GM18507 (cell line): ENCODE measurements at places on chromosomes 1 and 21.

- no peak for DNase-seq
These were observed 17.1 kb upstream of the OBSCN start for GRCh38 chr1:228190778-228191177.

GRCh38 chr1:65687428-65688214 is 105.1 kb upstream of the PDE4B start:
- DNase-seq: peak; percentile 33

DNA sequence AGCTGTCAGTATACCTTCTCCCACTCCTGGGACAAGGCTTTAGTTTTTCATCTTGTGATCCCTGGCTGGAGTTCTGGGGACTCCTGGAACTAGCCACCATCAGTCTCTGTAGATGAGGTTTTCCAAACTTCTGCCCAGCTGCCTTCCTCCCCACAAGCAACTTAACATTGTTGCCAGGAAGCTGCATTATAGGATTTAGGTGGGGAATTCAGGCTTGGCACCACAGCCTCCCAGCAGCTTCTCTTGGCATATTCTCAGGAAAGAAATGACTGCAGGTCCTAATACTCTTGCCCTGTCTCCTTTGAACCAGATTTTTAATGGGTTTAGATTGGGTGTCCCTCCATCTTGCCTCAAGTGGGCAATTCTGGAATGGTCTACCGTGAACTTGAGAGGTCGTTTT is 18.6 kb upstream of the KCNQ4 start:
- no peak for DNase-seq

- DNase-seq: no peak
These were observed 43.1 kb downstream of the WARS2 start for GRCh38 chr1:119097380-119097779.

GRCh38 chr1:213864091-213864490 is 123.7 kb upstream of the PROX1 start:
- no peak for DNase-seq

DNA sequence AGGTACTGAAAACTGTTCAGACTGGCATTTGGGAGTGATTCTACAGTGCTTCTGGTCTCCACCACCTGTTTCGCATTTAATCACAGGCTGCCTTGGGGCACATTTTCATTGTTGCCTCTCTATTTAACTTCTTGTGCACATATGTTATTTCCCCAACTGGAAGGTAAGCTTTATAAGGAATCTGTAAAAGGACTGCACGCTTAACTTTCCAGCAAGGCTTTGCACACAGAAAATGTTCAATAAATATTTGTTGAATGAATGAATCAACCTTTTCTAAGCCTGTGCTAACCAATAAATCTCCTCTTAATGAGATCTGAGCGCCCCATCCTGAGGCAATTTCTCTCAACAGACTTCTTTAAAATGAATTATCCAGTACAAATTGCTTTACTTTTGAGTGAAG is 84.3 kb upstream of the ARHGAP29 start:
- DNase-seq: no peak
